Aorta (tissue), 5 donors: ENCODE measurements at places on chromosomes 13 and 19. TPM values are rescaled to one million over a fixed set of nuclear protein-coding genes. Genes with fewer than 3 reads are reported as not detected.

- H3K4me3 ChIP-seq, result no peak overlapping the region
- no peaks in the 10 kb centered on the region for H3K36me3 ChIP-seq
- no peak for DNase-seq
- no peak overlapping the region for H3K27ac ChIP-seq
- H3K4me1 ChIP-seq, result no peaks in the 10 kb centered on the region
These were observed 281.3 kb downstream of the KLF5 start for GRCh38 chr13:73340069-73340468.

DNA sequence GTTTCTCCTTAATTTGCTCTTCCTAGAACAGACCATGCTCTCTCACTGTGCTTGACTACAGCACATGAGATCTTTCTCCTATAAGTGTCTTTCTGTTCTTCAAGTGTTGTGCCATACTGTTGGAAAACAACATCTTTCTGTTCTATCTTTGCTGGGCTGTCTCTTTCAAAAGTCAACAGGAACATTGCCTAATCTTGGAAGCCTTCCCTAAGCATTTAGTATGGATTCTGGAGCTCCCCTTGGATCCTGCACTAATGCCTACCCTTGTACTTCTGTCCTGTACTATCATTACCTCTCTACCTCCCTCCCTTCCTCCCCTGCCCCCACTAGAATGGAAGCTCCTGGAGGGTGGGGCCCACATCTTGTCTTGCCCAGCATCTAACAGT, 26.8 kb downstream of the STARD13 start:
- H3K27ac ChIP-seq, result peak overlapping the region; percentile 12
- DNase-seq, result no peak
- no peaks in the 10 kb centered on the region for H3K36me3 ChIP-seq
- no peaks in the 10 kb centered on the region for H3K4me1 ChIP-seq
- no peaks in the 10 kb centered on the region for H3K27me3 ChIP-seq
- no peak overlapping the region for H3K4me3 ChIP-seq

- H3K4me1 ChIP-seq, result no peaks in the 10 kb centered on the region
- no peaks in the 10 kb centered on the region for H3K27me3 ChIP-seq
- no peak for DNase-seq
- no peak overlapping the region for H3K4me3 ChIP-seq
These were observed 99.6 kb upstream of the OBI1 start for GRCh38 chr13:78758549-78758948.

GRCh38 chr13:37175996-37176395, 70.5 kb upstream of the CSNK1A1L start:
- no peak overlapping the region for H3K27ac ChIP-seq
- no peaks in the 10 kb centered on the region for H3K27me3 ChIP-seq
- H3K4me3 ChIP-seq, result no peak overlapping the region
- no peaks in the 10 kb centered on the region for H3K4me1 ChIP-seq
- H3K36me3 ChIP-seq, result no peaks in the 10 kb centered on the region
- DNase-seq, result no peak

DNA sequence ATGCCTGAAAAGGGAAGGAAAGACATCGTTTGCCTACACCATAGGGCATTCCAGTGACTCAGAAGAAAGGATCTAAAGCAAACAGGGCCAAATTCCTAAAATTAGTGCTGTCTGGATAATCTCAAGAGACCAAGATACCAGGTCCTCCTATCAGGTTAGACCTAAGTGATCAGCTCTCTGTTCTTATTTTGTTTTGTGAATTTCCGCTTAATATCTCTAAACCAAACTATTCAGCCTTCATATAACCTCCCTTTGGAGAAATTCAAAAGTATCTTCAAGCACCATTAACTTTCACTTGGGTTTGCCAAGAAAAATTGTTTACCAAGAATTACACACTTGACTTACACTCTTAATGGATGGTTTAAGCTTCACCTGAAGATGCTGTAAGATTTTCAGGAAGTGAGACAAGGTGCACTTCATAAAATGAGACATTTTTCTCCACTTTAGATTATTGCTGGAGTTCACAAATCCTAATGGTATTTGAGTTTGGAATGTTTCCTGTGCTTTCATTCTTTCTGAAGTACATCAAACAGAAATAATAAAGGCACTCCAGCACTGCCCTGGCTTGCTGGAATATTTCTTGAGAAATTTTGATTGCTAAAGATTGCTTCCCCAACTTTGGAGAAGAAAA, 376.1 kb downstream of the LMO7 start:
- peaks cover 10% of the 10 kb centered on the region for H3K4me1 ChIP-seq
- no peak overlapping the region for H3K4me3 ChIP-seq
- no peaks in the 10 kb centered on the region for H3K27me3 ChIP-seq
- no peak for DNase-seq

GRCh38 chr19:38912600-38913514, 871 bp upstream of the CCER2 start:
- H3K27me3 ChIP-seq, result no peaks in the 10 kb centered on the region
- H3K27ac ChIP-seq, result no peak overlapping the region
- no peak for DNase-seq
- H3K4me1 ChIP-seq, result no peaks in the 10 kb centered on the region
- no peaks in the 10 kb centered on the region for H3K36me3 ChIP-seq

- H3K27ac ChIP-seq, result no peak overlapping the region
- no peak overlapping the region for H3K4me3 ChIP-seq
- H3K36me3 ChIP-seq, result no peaks in the 10 kb centered on the region
- H3K27me3 ChIP-seq, result no peaks in the 10 kb centered on the region
- no peaks in the 10 kb centered on the region for H3K4me1 ChIP-seq
These were observed 38.5 kb upstream of the FGF14 start for GRCh38 chr13:102440259-102440936.

- H3K36me3 ChIP-seq, result no peaks in the 10 kb centered on the region
- H3K27me3 ChIP-seq, result no peaks in the 10 kb centered on the region
- DNase-seq, result no peak
- no peaks in the 10 kb centered on the region for H3K4me1 ChIP-seq
- H3K4me3 ChIP-seq, result no peak overlapping the region
These were observed 19.3 kb upstream of the SDHAF1 start for GRCh38 chr19:35975608-35976214.

DNA sequence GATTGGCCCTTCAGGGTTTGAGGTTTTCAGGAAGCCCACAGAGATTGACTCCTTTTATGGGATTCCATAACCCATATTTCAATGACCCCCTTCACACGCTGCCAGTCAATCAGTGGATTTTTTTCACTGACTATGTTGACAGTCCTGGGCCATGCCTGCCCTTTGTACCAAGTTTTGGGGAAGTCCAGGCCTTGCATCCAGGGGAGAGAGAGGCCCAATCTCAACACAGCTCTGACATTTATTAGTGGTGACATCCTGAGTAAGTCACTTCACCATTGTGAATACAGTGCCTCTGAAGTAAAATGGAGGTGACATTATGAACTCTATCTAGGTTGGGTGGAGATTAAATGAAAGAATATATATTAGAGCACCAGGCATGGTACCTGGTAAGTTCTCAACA, 181.1 kb downstream of the NUFIP1 start:
- H3K4me3 ChIP-seq, result no peak overlapping the region
- H3K36me3 ChIP-seq, result no peaks in the 10 kb centered on the region
- H3K27me3 ChIP-seq, result no peaks in the 10 kb centered on the region
- peaks cover 7% of the 10 kb centered on the region for H3K4me1 ChIP-seq

- no peaks in the 10 kb centered on the region for H3K27me3 ChIP-seq
- no peak overlapping the region for H3K4me3 ChIP-seq
- H3K36me3 ChIP-seq, result no peaks in the 10 kb centered on the region
- H3K27ac ChIP-seq, result no peak overlapping the region
- no peaks in the 10 kb centered on the region for H3K4me1 ChIP-seq
These were observed 261.1 kb downstream of the TBC1D4 start for GRCh38 chr13:75220861-75221260.

GRCh38 chr19:29429021-29429420, 96.8 kb upstream of the VSTM2B start:
- H3K27me3 ChIP-seq, result no peaks in the 10 kb centered on the region
- H3K4me1 ChIP-seq, result no peaks in the 10 kb centered on the region
- H3K36me3 ChIP-seq, result no peaks in the 10 kb centered on the region
- H3K4me3 ChIP-seq, result no peak overlapping the region
- no peak for DNase-seq

- H3K27ac ChIP-seq, result no peak overlapping the region
- DNase-seq, result no peak
- H3K4me3 ChIP-seq, result no peak overlapping the region
- no peaks in the 10 kb centered on the region for H3K36me3 ChIP-seq
- H3K27me3 ChIP-seq, result no peaks in the 10 kb centered on the region
These were observed 1677.7 kb downstream of the OLFM4 start for GRCh38 chr13:54706336-54706735.

DNA sequence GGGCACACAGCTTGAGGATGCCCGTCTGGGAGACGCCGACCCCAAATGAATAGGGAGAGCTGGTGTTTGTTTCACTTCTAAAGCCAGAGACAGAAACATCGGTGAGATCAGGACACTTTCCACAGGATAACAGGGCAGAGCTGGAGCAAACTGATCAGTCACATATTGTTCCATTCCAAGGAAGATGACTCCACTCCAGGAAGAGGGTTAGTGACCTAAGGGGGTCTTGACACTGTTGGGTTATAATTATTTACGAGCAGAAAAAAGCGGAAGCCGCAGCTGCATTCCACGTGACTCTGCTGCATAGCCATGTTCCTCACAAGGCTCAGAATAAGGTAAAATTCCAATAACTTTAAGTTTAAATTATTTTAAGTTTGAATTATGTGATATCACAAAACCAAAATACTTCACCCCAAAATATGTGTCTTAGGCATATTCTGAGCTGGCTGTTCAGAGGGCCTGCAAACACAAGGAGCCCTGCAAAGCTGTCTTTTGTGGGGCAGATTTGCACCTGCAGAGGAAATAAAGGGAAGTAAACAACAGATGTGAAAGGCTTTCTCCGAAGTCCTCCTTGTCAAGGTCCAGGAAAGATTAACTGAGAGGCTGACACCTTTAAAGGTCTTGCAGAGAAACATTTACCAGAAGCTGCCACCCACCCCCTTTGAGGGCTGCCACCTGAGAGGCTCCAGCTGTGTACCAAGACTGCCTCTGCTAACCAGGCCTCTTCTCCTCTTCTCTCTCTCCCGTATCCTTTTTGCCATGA, 819.2 kb downstream of the UQCRFS1 start:
- no peaks in the 10 kb centered on the region for H3K27me3 ChIP-seq
- no peak for DNase-seq
- H3K36me3 ChIP-seq, result no peaks in the 10 kb centered on the region
- no peak overlapping the region for H3K4me3 ChIP-seq
- no peaks in the 10 kb centered on the region for H3K4me1 ChIP-seq

- no peaks in the 10 kb centered on the region for H3K36me3 ChIP-seq
- no peak overlapping the region for H3K4me3 ChIP-seq
- no peaks in the 10 kb centered on the region for H3K27me3 ChIP-seq
- peaks cover 2% of the 10 kb centered on the region for H3K4me1 ChIP-seq
- no peak for DNase-seq
These were observed 43.6 kb downstream of the TEX26 start for GRCh38 chr13:30976025-30976424.

DNA sequence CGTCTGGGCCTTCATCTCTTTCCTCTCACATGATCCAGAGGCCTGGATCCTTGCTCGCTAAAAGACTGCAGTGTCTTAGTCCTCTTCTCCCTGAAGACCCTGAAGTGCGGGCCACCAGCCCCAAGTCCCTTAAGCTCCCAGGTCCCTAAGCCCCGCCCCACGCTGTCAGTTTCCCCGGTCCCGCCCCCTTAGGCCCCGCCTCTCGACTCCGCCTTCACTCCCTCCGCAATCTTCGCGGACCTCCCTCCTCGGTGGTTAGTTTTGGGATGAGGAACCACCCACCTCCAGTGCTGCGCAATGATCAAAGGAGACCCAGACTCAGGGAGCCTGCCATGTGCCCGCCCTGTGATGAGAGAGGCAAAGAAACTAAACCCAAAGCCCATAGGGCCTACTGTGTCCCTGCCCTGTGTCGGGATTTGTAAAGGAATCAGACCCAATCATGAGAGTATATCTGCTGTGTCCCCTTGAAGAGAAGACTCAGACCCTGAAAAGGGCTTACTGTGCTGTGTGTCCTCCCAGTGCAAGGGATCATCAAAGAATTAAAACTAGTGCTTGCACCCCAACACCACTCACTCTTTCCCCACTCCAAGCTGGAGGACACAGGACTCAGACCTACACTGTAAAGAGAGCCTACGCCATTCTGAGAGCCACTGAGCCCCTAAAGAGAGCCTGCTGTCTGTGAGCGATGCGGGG, 3.0 kb upstream of the COX6B1 start:
- no peaks in the 10 kb centered on the region for H3K27me3 ChIP-seq

GRCh38 chr19:29819986-29820385, 8.2 kb downstream of the CCNE1 start:
- no peak overlapping the region for H3K4me3 ChIP-seq
- H3K4me1 ChIP-seq, result no peaks in the 10 kb centered on the region
- no peaks in the 10 kb centered on the region for H3K36me3 ChIP-seq
- DNase-seq, result peak; percentile 9
- H3K27ac ChIP-seq, result no peak overlapping the region

NDUFB7 gene
- total RNA-seq, result 118 TPM

LENG9 gene
- total RNA-seq, result 5.4 TPM

ZNF625 gene
- total RNA-seq, result 11.0 TPM

CGB5 gene
- total RNA-seq, result not detected

ZNF584 gene
- total RNA-seq, result 11.8 TPM

MEF2B gene
- total RNA-seq, result 2.4 TPM

ZBTB32 gene
- not detected for total RNA-seq
